ENCODE measurements at places on chromosomes 6 and 20.

- DNase-seq = no peak
Measured at GRCh38 chr6:3032986-3033385, 33.3 kb downstream of the NQO2 start.

- DNase-seq = no peak
Measured at GRCh38 chr6:11976489-11976888, 35.6 kb upstream of the HIVEP1 start.

DNA sequence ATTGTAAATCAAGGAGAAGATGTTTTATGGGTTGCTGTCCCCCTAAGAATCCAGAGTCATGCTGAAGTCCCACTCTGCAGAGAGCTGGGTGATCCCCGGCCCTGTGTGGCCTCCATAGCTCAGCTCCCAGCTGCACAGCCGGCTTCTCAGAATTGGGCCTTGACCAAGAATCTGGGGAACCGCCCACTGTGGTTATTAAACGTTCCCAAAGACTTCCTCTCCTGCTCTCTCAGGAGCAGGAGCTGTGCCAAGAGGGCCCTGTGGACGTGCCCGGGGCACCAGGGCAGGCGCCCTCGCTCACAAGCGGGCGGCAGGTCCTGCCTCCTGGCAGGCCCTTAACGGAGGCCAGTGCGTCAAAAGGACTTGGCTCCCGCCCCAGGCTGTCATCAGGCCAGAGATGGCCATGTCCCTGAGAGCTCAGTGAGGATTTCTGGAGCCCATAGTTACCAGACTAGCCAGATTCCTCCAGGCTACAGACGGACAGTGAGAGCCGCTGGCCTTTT is 30.4 kb downstream of the ZC3H12D start:
- DNase-seq = peak; percentile 73

DNA sequence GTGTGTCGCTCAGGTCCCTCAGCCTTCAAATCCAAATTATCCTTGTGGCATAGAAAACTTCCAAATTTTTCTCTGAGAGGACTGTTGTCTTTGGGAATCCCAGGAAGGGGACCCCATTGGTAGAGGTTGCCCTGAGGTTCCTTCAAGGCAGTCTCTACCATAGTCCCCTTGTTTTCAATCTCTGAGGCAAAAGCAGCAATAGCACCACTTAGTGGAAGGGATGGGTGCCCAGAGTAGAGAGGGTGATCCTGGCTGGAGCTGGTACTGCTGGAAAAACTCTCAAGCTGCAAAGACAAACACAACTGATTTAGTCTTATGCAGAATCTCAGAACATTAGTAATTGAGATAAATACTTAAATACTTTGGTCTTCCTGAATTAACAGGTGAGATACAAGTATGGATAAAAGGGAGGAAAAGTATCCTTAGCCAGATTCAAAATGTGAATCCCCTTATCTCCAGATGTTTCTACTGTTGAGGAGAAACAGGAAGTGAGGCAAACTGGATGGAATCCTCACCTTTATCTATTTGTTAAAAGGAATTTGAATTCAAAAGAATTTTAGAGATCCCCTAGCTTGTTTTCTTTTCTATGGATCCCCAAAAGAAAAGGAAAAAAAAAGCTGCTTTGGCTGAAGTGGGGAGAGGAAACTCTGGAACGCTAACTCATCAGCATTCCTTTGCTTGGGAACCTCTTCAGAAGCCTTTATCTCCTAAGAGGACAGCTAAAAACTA is 13.4 kb downstream of the ZNF318 start:
- no peak for DNase-seq

- DNase-seq = no peak
Measured at GRCh38 chr6:156832231-156832647, 55.1 kb downstream of the ARID1B start.

- DNase-seq = no peak
Measured at GRCh38 chr6:103079867-103080266, 1686.4 kb downstream of the GRIK2 start.

GRCh38 chr6:163532526-163533078 is 118.1 kb downstream of the QKI start:
- DNase-seq = no peak

DNA sequence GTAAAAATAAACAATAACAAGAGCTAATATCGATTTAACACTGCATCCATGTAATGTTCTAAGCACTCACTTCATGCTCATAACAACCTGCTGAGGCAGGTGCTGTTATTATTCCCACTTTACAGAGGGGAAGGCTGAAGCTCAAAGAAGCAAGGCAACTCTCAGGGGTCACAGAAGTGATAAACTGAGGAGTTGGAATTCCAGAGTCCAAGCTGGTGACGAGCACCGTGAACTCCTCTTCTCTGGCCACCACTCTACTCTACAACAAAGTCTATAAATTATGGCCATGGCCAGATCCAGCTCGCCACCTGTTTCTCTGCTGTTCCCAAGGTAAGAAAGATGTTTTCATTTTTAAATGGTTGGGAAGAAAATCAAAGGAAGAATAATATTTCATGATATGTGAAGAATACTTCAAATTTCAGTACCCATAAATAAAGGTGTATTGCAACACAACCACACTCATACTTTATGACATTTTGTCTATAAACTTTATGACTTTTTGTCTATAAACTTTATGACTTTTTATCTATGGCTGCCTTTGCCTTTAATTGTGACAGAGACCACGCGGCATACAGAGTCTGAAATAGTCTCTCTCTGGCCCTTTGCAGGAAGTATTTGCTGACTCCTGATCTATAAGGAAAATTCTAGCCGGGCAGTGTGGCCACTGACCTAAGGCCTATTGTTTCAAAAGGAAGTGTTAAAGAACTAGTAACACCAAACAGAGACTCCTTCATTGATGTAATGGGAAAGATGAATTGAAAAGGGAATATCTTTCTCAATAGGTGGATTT is 113.2 kb upstream of the KCNG1 start:
- no peak for DNase-seq

- no peak for DNase-seq
Measured at GRCh38 chr6:46207174-46207573, 36.4 kb upstream of the ENPP5 start.

- DNase-seq = no peak
Measured at GRCh38 chr6:18248698-18249097, 15.6 kb downstream of the DEK start.
